Activated CD8-positive, alpha-beta T cell treated with anti-CD3 and anti-CD28 coated beads for 36 hours (primary cell): ENCODE measurements at places on chromosomes 6 and 20.

GRCh38 chr20:31835977-31836852, 9.2 kb downstream of the FOXS1 start:
- DNase-seq: peak; percentile 64

GRCh38 chr6:41682497-41683272, 44.4 kb downstream of the MDFI start:
- no peak for DNase-seq

DNA sequence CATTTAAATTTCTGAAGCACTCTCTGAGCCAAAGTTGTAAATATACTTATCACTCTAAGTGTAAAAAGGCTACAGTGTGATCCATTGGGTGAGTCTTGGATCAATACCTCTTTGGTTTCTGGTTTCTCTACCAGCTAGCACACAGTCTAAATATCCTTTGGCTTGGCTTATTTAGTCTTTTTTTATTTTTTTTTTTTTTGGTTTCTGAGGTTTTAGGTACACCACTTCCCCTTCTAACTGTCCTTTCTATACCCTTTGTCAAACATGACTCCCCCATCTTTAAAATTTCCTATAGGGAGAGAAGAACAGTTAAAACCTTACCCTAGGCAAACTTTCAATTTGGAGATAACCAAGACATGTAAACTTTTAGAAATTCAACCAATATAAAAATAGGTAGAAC, 379.0 kb downstream of the PHF3 start:
- no peak for DNase-seq

DNA sequence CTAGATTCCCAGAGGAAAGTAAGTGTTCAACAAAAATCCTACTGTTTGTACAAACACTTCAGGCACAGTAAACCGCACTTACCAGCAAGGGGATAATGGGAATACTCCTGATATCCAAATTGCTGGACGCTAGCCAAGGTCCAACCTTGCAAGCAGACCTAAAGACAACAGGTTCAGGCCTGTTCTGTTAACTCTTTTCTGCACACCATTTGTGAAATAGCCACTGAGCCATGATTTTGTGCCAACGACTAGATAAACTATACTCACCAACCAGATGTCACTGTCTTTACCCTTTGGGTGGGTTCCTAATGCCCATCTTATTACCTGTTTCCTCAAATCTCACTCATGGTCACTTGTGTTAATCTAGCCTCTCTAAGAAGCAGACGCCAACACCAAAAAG, 43.5 kb downstream of the GOPC start:
- no peak for DNase-seq

DNA sequence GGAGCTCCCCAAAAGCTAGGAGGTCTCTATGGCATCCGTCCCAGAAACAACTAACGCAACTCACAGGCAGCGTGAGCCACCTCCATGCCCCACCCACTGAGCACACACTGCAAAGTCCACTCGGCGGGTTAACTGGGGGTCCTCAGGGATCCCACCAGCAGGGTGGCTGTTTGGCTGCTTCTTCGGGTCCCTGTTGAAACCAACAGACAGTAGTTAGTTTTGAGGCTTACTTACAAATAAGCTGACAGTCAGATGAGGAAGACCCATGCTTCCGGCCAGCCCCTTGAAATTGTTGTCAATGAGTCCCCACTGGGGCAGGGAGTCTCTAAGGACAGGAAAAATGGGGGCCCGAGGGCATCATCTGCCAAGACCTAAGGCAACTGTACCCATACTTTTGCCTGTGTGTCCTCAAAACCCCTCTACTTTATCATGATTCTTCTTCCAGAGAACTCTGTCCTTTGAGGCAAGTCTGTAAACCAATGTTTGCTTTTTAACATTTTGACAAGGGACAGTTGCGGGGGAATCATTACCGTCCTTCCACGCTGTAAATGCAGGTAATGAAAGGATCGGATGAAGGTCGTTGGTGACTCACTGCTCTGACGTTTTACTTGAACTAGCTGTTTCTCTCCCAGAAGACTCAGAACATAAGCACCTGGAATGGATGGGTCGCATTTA, 2.2 kb upstream of the PCK1 start:
- DNase-seq: no peak

- no peak for DNase-seq
Observed at GRCh38 chr20:45835825-45836224, 2.2 kb downstream of the SNX21 start.

DNA sequence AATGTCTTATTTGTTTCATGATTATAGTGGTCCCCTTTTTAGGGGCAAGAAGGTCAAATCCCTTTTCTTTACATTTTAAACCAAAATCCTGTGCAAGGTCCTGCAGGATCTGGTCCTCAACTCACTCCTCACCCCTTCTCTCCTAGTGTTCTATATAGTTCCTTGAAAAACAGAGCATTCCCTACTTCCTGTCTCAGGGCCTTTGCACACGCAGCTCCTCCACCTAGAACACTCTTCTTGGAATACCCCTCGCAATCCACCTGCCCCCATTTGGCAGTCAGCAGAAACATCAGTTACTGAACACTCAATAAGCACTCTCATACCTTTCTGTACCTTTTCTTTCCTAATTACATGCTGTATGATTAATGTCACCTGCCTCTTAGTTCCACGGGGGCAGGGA, 3.2 kb upstream of the ATP5F1E start:
- DNase-seq: no peak

GRCh38 chr20:62739067-62739466, 30.4 kb downstream of the NTSR1 start:
- no peak for DNase-seq

- no peak for DNase-seq
Observed at GRCh38 chr6:112764377-112764776, 417.2 kb downstream of the RFPL4B start.

DNA sequence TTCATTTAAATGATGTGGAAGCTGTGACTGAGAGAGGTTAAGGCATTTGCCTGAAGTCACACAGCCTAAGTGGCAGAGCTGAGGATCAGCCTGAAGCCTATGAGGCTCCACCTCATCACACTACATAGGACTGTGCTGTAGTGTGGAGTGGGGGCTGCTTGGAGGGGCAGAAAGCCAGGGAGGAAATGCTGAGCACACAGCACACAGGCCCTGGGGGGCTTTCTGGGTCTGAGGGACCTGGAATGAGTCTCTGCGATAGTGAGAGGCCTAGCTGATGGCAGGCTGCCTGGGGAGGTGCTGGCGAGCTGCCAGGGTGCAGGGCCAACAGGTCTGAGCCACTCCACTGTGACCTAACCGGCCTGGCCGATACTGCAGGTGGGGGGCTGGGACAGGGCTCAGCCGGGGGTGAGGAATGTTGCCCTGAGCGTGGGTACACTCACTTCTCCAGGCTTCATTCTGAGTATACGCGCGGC, 2.2 kb upstream of the ARHGAP40 start:
- DNase-seq: no peak

DNA sequence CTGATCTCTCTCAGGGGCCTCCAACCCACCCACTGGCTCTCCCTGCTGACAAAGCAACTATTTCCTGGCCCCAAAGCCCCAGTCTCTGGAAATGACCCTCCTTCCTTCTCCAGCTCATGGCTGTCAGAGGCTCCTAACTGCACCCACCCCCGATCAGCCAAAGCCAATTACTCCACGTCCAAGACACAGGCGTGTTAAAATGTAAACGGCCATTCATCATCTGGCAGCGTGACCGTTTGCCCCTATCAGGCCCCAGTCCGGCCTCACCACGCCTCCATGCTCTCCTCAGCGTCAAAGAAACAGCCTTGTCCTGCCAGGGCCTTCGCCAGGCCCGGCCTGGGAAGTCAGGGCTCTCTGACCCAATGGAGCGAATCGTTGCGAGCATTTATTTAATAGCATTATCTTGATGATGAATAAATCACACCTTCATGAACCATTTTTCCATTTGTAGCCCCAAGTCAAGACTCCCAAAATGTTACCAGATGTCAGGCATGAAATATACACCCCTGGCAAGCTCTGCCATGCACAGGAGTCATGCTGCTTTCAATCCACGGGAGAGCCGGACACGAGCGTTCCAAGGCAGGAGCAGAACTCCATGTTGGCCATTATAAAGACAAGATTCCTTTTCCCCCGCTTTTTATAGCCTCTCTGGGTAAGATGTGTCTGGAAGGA, 17.7 kb downstream of the RIPOR3 start:
- DNase-seq: no peak

- DNase-seq: no peak
Observed at GRCh38 chr6:141169419-141169818, 963.3 kb upstream of the GJE1 start.

DNA sequence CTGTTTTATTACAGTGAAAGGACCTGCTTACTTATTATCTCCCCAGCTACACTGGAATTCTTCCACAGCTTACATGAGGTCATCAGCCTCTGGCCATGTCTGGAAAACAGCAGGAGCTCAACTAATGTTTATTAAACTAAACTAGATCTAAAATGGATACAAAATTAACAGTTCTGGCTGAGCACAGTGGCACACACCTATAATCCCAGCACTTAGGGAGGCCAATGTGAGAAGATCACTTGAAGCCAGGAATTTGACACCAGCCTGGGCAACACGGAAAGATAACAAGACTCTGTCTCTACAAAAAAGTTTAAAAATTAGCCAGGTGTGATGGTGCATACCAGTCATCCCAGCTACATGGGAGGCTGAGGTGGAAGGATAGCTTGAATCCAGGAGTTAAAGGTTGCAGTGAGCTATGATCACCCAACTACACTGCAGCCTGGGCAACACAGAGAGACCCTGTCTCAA, 220.8 kb upstream of the MARCKS start:
- DNase-seq: no peak

DNA sequence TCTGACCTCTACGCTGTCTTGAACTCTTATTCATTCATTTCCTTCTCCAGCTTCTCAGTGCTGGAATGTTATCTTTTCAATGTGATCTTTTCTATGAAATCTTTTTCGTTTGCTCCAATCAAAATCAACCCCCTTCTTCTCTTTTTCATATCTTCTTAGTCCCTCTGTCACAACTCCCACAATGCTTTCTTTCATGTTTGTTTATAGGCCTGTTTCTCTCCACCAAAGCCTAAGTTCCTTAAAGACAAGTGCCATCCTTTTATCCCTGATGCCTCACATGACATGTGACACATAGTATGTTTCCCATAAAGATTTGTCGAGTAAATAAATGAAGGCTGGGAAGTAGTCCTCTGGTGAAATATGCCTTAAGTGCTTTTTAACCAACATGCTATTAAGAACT, 38.1 kb downstream of the CRYBG1 start:
- no peak for DNase-seq

DNA sequence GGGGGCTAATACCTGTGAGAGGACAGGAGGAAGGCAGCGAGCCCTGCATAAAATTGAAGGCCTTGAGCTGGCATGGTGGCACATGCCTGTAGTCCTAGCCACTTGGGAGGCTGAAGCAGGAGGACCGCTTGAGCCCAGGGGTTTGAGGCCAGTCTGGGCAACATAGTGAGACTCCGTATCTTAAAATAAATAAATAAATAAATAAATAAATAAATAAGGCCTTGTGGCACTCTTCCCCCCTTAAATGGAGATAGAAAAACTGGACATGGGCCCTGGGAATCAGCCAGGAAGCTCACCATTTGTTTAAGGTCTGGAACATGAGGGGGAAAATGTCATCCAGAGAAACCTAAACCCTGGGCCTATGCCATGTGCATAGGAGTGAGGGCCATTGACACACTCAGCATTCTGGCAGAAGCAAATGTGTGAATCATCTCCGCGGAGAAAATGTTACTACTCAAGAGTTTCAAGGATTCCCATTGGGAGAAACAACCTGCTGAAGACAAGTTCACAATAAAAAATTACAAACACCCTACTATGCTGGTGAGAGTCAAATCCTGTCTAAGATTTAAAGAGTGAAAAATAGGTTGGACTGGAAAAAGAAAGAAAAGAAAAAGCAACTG, 51.9 kb upstream of the UBR2 start:
- no peak for DNase-seq

- no peak for DNase-seq
Observed at GRCh38 chr6:3911614-3912336, 62.6 kb downstream of the FAM50B start.

GRCh38 chr6:108897371-108897770, 49.1 kb downstream of the ARMC2 start:
- no peak for DNase-seq

GRCh38 chr6:52984247-52984646, 10.8 kb downstream of the GSTA4 start:
- DNase-seq: peak; percentile 80

- no peak for DNase-seq
Observed at GRCh38 chr6:120960761-120961160, 373.5 kb downstream of the TBC1D32 start.

DNA sequence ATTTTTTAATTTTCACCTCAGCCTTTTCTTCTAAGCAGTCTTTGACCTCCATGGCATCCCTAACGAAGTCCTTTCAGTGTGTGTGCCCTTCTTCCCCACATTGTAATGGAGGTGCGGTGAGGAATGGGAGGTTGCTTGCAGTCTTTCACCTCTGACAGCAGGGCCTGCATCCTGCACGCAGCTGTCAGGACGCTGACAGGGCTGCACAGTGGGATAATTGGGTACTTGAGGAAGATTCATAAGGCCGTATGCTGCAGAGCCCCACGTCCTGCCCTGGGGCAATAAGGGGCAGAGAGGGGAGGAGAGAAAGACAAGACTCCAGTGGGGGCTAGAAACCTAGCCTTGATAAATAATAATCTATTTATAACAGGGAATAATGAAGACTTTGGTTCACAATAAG, 184.7 kb downstream of the SAMD5 start:
- DNase-seq: no peak

- no peak for DNase-seq
Observed at GRCh38 chr20:23508449-23509229, 17.7 kb downstream of the CST8 start.

GRCh38 chr6:79627422-79627821, 3.7 kb upstream of the SH3BGRL2 start:
- no peak for DNase-seq

- DNase-seq: no peak
Observed at GRCh38 chr6:126540161-126540560, 200.2 kb downstream of the CENPW start.

DNA sequence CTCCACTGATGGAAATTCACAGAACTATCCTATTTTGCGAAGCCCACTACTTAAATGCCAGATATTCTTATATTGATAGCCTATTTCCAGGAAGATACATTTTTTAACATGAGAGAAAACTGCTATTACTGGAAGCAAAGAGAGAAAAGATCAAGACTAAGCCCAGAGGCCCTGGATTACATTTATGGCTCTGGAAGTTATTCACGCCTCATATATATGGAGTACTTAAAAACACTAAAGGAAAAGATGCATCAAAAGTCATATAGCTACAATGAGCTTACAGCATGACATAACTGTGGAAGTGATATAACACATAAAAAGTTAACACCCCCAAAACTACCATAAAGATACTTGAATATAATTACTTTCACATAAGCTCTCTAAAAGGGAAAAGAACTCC, 19.8 kb downstream of the ATG5 start:
- no peak for DNase-seq

DNA sequence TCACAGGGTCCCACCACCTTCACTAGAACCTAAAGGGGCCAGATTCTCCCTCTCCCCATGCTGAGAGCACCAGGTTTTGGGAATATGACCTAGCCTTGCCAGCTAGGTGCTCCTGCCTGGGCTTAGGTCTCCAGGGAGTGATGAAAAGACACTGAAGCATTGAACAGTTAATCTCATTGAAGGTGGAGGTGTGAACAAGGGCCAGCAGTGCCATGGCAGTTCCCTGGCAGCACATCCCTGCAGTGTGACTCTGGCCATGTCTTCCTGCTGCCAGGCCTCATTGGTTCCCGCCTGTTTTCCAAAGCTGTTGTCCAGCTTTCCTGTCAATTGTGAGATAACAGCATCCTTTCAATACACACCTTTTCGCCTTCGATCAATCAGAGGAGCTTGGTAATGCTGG, 10.9 kb downstream of the PPIL6 start:
- DNase-seq: no peak

- no peak for DNase-seq
Observed at GRCh38 chr6:17002123-17002522, 99.7 kb upstream of the STMND1 start.
